ENCODE measurements at places on chromosomes 12 and 14.

GRCh38 chr14:31018057-31018645 lies 7.3 kb upstream of the AP4S1 start:
- no peak for DNase-seq

DNA sequence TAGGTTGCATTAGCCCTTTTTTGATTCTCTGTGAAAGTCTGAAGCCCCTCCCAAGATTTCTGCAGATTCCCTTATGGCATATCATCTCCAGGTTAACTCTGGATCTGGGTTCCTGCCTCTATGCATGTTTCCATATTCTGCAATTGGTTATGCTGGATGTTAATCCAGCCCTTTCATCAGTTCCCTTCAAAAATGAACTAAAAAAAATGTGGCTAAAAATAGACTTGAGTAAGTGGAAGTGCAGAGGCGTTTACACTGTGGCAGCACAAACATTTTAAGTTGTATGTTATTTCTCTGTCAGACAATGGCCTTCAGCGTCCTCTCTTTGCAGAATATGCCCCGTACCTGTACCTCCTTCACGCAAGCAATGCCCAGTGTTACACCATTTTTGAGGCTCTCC lies 11.4 kb downstream of the MGST1 start:
- no peak for DNase-seq

- no peak for DNase-seq
These were observed 113.5 kb upstream of the VRK1 start for GRCh38 chr14:96683562-96684289.

GRCh38 chr12:80400571-80400991 lies 43.5 kb upstream of the PTPRQ start:
- no peak for DNase-seq

- no peak for DNase-seq
These were observed 176.7 kb downstream of the TMEM132D start for GRCh38 chr12:129727100-129727499.

DNA sequence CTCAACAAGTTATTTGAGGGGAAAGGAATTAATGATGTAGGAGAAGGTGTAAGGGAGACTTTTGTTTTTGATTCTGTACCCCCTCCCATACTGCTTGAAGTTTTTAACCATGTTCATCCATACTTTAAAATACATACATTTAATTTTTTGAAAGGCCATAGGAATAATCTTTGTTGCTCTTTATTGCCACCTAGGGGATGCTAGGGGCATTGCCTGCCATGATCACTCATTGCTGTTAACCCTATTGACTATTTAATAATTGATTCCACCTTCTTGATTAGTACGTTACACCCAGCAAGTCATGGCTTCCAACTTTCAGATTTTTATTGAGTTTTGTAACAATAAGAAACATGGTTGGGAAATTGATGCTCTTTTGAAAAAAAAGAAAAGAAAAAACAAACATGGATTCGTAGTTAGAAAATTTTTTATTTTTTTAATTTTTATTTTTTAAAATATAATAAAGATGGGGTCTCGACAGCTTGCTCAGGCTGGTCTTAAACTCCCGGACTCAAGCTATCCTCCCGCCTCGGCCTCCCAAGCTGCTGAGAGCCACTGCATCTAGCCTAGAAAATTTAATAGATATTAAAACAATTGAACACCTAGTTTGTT lies 8.5 kb upstream of the PRKAB1 start:
- peak; percentile 56 for DNase-seq

DNA sequence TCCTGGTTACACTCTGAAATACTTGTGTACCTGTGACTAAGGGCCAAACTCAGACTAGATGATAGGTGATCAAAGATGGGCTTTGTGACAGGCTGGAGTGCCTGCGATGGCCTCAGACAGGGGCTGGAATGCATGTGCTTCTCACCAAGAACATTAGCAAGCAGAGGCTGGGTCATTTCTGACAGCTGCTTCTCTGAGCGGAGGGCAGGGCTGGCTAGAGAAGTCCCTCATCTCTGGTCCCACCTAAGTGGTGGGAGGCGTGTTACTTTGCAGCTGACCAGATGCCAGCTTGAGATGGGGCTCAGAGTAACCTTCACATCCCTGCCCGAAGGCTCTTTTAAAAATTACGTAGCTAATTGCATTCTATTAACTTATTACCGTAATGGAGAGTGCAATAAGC lies 106.8 kb upstream of the RTL1 start:
- no peak for DNase-seq

DNA sequence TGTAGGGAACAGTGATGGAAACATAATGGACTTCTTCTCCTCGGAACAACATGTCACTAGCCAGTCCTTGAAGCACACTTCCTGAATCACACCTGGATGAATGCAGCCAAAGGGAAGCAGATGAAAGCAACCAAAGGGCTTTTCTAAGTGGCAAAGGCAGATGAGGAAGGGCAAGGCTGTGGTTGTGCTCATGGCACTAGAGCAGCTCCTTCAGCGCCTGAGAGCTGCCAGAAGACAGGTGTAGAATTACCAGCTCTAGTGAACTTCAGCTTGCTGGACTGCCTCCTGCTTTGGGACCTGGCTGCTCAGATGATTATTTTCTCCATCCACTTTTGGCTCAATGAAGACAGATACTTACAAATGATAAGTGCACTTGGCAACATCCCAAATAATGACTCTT lies 1372.1 kb upstream of the SEL1L start:
- no peak for DNase-seq

- no peak for DNase-seq
These were observed 30.4 kb downstream of the CCNK start for GRCh38 chr14:99511421-99512109.

GRCh38 chr12:76879710-76880518 lies 1.1 kb upstream of the CSRP2 start:
- DNase-seq = no peak

DNA sequence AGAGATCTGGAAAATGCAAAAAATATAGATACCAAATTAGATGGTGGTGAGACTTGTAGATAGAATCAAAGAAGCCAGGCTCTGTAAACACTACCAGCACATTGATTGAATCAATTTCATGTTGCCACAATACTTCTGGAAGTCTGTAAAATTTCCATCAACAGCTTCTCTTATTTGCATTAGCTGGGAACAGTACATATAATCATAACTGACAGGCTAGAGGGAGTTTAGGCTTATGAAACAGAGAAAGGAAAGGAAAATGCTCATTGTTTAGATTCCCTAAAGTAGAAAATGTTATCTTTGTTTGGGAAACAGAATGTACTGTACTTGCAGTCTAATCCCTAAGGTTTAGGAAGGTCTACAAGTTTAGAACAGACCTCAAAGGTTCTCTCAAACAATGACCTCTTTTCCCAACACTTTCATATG lies 335.2 kb downstream of the CEP128 start:
- no peak for DNase-seq

DNA sequence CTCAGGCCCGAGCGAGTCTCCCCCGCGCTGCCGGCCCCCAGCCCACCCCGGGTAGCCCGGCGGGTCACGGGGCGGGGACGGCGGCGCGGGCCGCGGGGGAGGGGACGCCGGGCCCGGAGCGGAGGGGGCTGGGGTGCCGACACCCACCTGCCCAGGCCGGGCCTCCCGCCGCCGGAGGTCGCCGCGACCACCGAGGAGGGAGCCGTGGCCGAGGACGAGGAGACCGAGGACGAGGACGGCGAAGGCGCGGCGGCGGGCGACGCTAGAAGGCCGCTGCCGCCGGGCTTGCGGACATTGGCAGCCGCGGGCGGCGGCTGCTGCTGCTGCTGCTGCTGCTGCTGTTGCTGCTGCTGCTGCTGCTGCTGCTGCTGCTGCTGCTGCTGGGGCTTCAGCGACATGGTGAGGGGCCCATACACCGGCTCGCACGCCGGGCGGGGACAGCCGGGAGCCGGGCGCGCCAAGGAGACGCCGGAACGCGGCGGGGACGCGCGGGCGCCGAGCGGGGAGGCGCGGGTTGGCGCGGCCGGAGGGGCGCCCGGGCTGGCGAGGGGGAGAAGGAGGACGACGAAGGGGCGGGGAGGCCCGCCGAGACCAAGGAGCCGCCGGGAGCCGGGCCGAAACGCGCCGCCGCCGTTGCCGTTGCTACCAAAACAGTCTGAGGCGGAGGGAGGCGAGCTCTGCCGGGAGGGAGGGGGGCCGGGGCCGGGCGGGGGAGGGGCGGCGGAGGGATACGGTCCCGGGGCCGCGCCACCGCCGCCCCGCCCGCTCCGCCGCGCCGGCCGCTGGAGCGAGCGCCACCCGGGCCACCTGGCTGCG lies at the start of gene ATXN2:
TSS of gene ATXN2 (minus strand) at position 679 of the 816 bp plus-strand sequence. CDS start at position 398, 281 bp downstream.
- DNase-seq = peak; percentile 61

DNA sequence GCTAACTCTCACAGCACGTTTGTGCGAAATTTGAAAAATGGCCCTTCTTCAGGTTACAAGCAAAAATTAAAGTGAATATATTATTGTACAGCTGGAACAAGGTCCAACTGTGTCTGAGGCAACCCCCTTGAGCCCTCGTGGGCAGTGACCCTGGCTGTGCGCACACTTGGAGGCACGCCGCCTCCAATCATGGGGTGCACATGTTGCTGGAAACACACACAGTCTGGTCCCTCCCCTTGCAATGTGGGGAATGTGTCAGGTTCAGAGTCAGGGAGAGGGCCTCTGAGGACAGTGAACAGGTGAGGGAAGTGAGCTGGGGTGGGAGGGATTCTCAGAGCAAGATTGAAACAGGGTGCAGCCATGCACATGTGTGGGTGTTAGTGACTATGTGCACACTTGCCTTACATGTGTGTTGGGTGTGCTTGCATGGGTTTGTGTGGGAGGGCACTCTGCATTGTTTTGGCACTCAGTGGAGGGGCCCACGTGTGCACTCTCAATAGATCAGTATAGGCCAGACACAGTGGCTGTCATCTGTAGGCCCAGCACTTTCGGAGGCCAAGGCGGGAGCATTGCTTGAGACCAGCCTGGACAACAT lies 9.6 kb downstream of the TSPAN9 start:
- DNase-seq = no peak

- DNase-seq = peak; percentile 26
These were observed 12.3 kb downstream of the HMGA2 start for GRCh38 chr12:65836419-65837197.

DNA sequence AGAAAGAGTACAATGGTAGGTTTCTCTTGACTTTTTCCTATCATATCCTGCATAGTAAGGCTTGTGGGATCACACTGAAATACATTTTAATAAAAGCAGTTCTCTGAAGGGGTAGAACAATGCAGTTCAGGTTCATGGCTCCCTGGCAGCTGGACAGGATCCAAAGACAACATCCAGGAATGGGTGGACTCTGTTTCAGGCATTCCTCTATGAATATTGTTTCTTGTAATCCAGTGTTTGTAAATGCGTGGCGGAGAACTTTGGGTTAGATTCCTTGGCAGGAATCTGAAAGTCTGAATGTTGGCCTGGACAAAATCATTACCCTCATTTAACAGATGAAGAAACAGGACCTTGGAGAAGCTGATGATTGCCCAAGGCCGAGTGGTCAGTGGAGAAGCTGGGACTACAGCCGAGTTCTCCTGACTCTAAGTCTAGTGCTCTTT lies 43.5 kb downstream of the SYNE2 start:
- DNase-seq = peak; percentile 90

DNA sequence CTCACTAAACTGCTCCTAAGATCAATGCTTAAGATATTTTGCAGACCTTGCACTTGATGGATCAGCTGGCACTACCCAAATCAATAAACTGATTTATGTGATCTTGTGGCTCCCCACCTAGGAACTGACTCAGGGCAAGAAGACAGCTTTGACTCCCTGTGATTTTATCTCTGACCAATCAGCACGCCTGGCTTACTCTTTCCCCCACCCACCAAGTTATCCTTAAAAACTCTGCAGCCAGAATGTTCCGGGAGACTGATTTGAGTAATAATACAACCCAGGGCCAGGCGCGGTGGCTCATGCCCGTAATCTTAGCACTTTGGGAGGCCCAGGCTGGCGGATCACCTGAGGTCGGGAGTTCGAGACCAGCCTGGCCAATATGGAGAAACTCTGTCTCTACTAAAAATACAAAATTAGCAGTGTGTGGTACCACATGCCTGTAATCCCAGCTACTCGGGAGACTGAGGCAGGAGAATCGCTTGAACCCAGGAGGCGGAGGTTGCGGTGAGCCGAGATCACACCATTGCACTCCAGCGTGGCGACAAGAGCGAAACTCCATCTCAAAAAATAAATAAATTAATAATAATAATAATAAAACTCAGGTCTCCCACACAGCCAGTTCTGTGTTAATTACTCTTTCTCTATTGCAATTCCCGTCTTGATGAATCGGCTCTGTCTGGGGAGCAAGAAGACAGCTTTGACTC lies 12.0 kb downstream of the MORN3 start:
- peak; percentile 54 for DNase-seq

DNA sequence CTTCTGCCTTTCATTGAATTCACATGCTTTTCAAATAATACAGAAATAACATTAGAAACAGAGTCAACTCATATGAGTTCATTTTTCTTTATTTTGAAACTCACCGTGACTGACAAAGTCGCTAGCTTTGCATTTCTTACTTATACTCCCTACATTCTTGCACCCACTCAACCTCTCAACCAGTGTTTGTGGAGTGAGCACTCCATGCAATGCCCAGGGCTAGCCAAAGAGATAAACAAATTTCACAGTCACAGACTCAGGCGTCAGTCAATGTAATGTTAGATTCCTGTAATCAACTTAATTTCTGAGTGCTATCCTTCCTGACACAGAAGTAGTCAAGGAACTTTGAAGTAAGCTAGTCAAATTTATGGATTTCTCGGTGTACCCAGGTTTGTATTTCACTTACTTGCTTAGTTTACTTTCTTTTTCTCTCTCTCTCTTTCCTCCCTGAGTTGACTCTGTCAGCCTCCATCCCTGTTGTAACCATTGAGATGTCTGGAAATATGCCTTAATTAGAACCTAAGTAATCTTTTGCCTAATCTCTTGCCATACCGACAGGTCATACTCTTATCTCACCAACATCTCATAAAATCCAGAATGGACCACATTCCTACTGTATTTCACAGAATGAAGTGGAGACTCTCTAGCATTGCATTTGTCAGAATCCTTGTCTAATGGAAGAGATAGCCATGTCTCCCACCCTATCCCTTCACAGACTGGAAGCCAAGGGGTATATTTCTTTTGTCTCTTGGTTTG lies 413.0 kb downstream of the AEBP2 start:
- no peak for DNase-seq

DNA sequence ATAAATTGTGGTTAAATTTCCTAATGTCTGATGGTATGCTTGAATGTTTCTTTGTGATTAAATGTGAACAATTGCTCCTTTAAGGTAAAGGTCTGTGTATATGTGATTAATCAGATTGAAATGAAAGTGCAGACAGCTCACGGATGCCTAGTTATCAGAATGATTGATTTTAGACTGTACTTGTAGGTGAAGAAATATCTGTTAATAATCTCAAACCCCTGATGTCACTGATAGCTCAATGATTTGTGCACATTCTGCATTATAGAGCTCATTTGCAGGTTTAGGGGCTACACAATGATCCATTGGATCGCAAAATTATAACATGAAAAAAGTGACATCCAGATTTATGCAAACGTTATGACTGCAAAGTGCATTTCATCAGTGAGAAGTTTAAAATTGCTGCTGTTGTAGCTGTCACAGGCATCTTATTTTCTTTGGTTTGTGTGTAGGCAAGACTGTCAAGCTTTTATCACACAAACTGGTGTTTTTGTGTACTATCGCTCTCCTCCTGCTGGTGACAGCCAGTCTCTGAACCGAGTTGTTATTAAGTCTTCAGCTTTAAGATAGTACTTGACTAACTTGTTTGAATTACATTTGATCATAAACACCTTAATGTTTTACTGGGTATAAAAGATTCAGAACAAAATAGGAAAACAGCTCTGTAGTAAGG lies 103.4 kb upstream of the RMST start:
- no peak for DNase-seq

Measured in HAP-1 (cell line).